ENCODE measurements at places on chromosomes 3 and 15. TPM values are rescaled to one million over a fixed set of nuclear protein-coding genes. Genes with fewer than 3 reads are reported as not detected.

Gene GOLGA6D
- not detected for total RNA-seq

Gene CPLX3
- total RNA-seq: not detected

Gene SNTN
- not detected for total RNA-seq

Gene AHSG
- total RNA-seq: not detected

Gene SLC22A14
- not detected for total RNA-seq

Gene CHRD
- 0.24 TPM for total RNA-seq

Gene TMIE
- total RNA-seq: not detected
